Germinal center (tissue), 1 donor: ENCODE measurements at places on chromosomes 6 and 20.
A peak's percentile ranks its signal among the peaks of the same experiment; 100 is the strongest.

- peak; percentile 27 for DNase-seq
These were observed 28.5 kb upstream of the SNRPB2 start for GRCh38 chr20:16701296-16701695.

GRCh38 chr6:167450626-167451025 lies 125.7 kb downstream of the TTLL2 start:
- no peak for DNase-seq

DNA sequence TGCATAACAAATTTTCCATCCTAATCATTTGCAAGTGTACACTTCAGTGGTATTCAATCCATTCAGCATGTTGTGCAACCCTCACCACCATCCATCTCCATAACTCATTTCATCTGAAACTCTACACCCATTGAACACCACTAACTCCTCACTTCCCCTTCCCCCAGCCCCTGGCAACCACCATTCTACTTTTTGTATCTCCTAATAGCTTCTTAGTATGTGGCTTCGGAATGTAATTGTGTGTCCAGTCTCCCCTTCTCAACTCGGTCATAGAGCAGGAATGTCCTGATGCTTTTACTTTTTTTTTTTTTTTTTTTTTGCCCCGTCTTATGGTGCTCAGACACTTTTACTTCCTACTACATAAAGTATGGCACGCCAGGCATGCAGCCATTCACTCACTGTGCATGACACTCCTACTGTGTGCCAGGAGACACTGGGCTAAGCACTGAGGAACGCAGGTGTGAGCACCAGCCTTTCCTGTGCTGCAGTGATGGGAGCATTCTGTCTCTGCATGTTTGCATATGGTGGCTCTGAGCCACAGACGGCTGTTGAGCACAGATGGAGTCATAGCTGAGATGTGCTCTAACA lies 15.3 kb downstream of the HCK start:
- DNase-seq = no peak

DNA sequence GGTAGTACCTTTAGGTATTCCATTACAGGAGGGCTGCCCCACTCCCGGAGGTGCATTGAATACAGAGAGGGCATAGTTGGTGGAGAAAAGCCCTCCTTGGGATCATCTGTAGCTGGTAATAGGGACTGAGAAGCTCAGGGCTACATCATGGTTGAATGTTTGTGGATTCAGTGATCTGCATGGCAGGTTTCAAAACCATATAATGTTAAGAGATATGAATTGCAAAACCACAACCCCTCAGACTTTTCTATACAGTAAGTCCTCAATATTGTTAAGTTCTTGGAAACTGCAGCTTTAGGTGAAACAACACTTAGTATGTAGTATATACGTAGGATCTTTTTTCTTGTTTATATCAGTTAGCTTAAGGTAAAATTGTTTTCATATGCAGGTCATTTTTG lies 11.3 kb downstream of the TULP4 start:
- DNase-seq = no peak

GRCh38 chr6:68031054-68031453 lies 604.0 kb upstream of the ADGRB3 start:
- DNase-seq = no peak

GRCh38 chr20:32652739-32653526 lies 20.8 kb downstream of the C20orf203 start:
- peak; percentile 87 for DNase-seq

DNA sequence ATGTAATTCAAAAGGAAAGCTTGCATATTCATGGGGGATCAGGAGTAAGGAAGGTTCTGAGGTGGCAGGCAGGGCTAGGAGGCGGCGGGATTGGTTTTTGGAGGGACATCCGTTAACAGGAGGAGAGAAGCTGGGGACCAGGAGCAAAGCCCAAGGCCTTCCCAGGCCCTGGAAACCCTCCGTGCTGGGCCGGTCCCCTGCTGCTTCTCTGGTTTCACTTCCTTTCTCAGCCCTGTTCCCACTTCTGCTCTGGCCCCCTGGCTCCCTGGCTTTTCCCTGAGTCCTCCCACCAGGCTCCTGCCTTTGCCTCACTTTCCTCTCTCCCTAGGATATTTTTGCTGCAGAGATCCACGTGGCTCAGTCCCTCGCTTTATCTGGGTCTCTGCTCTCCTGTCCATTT lies 26.4 kb upstream of the SALL4 start:
- DNase-seq = peak; percentile 19

GRCh38 chr6:148175550-148176188 lies 167.0 kb upstream of the SASH1 start:
- DNase-seq = no peak

- no peak for DNase-seq
These were observed 173.4 kb downstream of the ARID1B start for GRCh38 chr6:156950531-156950930.
